Esophagus squamous epithelium (tissue), 5 donors: ENCODE measurements at places on chromosomes 11 and 22.

GRCh38 chr11:34327804-34328631, 29.8 kb downstream of the ABTB2 start:
- H3K4me1 ChIP-seq = peaks cover 5% of the 10 kb centered on the region
- H3K27ac ChIP-seq = no peak overlapping the region
- no peak overlapping the region for H3K4me3 ChIP-seq
- DNase-seq = no peak

GRCh38 chr11:128039140-128040021, 548.0 kb downstream of the ETS1 start:
- no peaks in the 10 kb centered on the region for H3K36me3 ChIP-seq
- H3K27ac ChIP-seq = no peak overlapping the region
- H3K4me1 ChIP-seq = no peaks in the 10 kb centered on the region

DNA sequence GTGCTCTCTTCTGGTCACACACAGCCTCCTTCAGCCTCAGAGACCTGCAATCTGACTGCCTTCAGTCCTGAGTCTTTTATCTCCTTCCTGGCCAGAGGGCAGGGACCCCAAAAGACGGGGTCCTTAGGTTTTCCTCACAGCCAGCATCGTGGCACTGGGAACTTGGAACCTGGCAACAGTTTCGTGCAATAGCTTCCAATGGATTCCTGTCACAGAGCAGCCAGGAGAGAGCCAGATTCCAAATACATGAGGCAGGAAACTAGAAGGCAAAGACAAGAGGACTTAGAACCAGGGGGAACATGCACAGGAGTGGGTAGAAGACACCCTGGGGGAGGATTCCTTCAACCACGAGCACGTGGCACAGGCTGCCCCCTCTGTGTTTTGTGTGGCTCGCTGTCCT, 48.6 kb downstream of the C11orf91 start:
- no peaks in the 10 kb centered on the region for H3K36me3 ChIP-seq
- DNase-seq = no peak
- peaks cover 7% of the 10 kb centered on the region for H3K4me1 ChIP-seq
- no peak overlapping the region for H3K4me3 ChIP-seq
- H3K27me3 ChIP-seq = no peaks in the 10 kb centered on the region

DNA sequence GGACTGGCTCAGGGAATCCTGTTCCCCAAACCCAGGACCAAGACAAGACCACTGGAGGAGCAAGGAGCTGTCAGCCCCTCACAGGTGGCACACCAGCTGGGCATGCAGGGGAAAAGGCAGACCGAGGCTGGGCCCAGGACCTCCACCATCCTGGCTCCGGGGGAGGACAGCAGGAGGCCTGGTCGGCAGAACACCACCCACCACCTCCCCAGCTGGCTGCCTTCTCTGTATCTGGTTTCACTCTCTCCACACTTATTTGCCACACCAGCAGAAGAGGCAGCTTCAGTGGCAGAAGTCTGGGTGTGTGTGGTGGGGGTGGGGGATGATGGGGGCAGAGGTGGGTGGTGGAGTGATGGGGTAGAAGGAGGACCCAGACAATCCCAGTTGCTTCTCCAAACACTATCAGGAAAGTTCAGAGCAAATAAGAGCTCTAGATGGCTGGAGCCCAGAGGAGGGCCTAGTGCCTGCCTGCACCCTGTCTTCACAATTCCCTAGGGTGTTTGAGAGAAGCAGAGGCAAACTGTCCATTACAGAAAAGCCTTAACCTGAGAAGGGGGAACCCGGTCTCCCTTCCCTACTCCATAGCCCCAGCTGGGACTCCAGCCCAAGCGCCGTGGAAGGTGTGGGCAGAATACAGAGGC, 51.9 kb upstream of the CDON start:
- no peak overlapping the region for H3K4me3 ChIP-seq
- DNase-seq = no peak
- peak overlapping the region; percentile 29 for H3K27ac ChIP-seq
- peaks cover 29% of the 10 kb centered on the region for H3K4me1 ChIP-seq
- H3K36me3 ChIP-seq = no peaks in the 10 kb centered on the region

- no peak overlapping the region for H3K4me3 ChIP-seq
- no peaks in the 10 kb centered on the region for H3K27me3 ChIP-seq
- no peak for DNase-seq
- H3K27ac ChIP-seq = no peak overlapping the region
Measured at GRCh38 chr11:96464700-96465307, 75.0 kb downstream of the JRKL start.

DNA sequence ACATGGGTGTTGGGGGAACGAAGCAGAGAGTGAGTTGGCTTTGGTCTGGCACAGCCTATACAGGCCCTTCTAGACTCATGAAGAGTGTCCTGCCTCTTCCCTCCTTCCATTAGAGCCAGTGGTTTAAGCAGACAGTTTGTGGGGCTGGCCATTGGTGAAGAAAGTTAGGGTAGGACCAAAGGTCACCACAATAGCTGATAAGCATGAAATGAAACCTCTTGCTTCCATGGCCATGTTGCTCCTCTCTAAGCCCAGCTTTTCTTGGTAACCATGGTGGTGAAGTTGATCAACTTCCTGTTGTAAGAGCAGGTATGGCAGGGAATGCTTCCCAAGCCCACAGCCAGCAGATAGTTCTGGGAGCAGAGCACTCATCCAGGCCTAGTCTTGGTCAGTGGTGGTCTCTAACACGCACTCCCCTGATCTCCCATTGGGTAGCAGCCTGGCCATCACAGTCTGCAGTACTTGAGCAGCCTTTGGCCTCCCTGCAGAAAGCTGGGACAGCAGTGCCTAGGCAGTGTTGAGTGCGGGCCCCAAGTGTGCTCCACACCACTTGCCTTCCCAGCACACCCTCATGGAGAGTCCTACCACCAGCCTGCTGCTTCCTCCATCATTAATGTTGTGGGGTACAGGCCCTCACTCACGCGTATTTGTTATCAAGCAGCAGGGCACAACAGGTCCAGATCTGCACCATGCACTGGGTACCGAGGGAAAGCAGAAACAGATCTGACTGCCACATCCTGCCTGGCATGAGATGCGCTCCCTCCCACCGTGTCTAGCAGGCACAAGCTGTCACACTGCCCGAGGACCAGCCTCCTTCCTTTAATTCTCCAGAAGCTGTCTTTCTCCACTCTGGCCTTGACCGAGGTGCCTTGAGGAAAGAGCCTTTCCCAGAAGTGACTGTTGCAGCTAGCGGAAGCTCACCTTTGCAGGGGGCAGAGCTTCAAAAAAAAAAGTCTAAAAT, 65.8 kb upstream of the SUSD2 start:
- H3K27ac ChIP-seq = no peak overlapping the region
- H3K36me3 ChIP-seq = peaks cover 14% of the 10 kb centered on the region
- H3K4me3 ChIP-seq = no peak overlapping the region
- H3K4me1 ChIP-seq = peaks cover 19% of the 10 kb centered on the region
- DNase-seq = no peak
- no peaks in the 10 kb centered on the region for H3K27me3 ChIP-seq

DNA sequence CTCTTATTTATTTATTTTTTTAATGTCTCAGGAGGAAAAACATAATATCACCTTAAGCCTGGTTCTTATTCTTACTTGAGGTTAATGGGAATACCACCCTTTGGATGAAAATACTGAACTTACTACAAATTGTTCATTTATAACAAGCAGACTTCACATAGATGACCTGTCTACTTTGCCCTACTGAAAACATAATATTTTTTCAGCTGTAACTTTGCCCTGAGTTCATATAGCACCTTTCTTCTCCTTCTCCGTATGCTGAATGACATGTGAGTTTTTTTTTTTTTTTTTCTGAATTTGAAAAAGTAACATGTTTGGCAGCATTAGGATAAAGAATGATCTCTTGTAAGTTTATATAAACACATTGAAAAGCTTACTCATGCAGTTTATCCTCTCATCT, 186.8 kb downstream of the TMEM135 start:
- no peaks in the 10 kb centered on the region for H3K36me3 ChIP-seq
- H3K27me3 ChIP-seq = no peaks in the 10 kb centered on the region
- no peaks in the 10 kb centered on the region for H3K4me1 ChIP-seq
- no peak overlapping the region for H3K27ac ChIP-seq
- DNase-seq = no peak
- no peak overlapping the region for H3K4me3 ChIP-seq

GRCh38 chr11:95134491-95134890, 44.8 kb downstream of the ENDOD1 start:
- H3K4me3 ChIP-seq = no peak overlapping the region
- no peaks in the 10 kb centered on the region for H3K27me3 ChIP-seq
- no peaks in the 10 kb centered on the region for H3K36me3 ChIP-seq
- peak overlapping the region; percentile 72 for H3K27ac ChIP-seq
- peaks cover 14% of the 10 kb centered on the region for H3K4me1 ChIP-seq

GRCh38 chr11:44718612-44719390, 8.0 kb upstream of the TSPAN18 start:
- DNase-seq = no peak
- H3K4me3 ChIP-seq = no peak overlapping the region
- H3K27me3 ChIP-seq = no peaks in the 10 kb centered on the region
- no peaks in the 10 kb centered on the region for H3K36me3 ChIP-seq
